Activated naive CD4-positive, alpha-beta T cell treated with anti-CD3 and anti-CD28 coated beads, Interleukin-2, amount 10 ng/mL, durations not matched to agents 7 days and 5 days (primary cell): ENCODE measurements at places on chromosomes 1 and 21.
A peak's percentile ranks its signal among the peaks of the same experiment; 100 is the strongest.

DNA sequence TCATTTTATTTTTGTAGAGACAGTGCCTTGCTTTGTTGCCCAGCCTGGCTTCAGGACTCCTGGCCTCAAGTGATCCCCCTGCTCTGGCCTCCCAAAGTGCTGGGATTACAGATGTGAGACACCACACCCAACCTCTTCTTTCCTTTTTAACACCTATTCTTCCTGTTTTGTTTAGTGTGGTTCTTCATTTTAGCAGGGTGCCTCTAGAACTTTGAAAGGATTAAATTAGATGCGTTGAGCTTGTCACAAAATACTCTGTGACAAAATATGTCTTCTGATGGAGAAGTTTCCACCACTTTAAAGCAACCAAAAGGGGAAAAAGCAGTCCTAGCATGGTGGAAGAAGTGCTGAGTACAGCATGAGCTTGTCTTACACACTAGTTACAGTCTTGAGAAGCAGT, 42.0 kb downstream of the CDC14A start:
- no peak for DNase-seq
- H3K27me3 ChIP-seq, result no peaks in the 10 kb centered on the region
- peak overlapping the region; percentile 7 for H3K4me3 ChIP-seq
- peaks cover 84% of the 10 kb centered on the region for H3K36me3 ChIP-seq
- H3K4me1 ChIP-seq, result peaks cover 98% of the 10 kb centered on the region

GRCh38 chr1:37472281-37472680, 2.1 kb upstream of the ZC3H12A start:
- no peak for DNase-seq
- H3K36me3 ChIP-seq, result peaks cover 23% of the 10 kb centered on the region
- H3K27ac ChIP-seq, result peak overlapping the region; percentile 67
- H3K4me3 ChIP-seq, result no peak overlapping the region

DNA sequence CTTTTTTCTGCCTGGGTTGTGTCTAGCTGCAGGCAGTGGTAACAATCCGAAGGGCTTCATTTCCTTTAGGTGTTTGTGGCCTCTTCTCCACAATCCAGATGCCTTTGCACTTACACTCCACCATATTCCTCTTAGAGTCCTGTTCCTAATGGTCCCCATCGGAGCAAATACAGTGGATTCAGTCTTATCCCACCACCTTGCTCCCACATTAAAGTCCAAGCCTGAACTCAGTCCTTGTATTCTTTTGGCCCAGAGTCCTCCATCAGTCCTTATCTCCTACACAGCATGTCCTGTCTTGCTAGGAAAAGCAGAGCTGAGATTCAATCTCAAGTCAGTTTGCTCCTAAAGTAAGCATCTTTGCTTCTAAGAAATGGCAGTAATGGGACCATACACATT, 8.8 kb downstream of the CYP2J2 start:
- H3K27ac ChIP-seq, result no peak overlapping the region
- peaks cover 6% of the 10 kb centered on the region for H3K4me1 ChIP-seq

DNA sequence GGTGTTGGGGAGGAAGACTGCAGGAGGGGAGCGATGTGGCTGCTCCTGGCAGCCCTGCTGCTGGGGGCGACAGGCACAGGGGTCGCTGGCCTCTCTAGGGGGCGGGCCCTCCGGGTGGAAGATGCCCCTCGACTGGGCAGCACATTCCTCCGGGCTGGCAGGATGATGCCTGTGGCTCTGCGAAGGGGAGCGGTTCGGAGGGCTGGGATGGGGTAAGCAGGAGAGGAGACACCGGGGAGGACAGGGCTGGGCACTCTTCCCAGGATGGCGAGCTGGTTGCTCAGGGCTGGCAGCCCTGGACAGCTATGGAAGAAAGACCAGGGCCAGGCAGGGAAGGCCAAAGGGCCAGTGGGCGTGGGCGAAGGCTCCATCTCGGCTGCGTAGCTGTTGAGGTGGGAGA, 12.8 kb downstream of the HEYL start:
- no peaks in the 10 kb centered on the region for H3K36me3 ChIP-seq
- H3K4me3 ChIP-seq, result no peak overlapping the region
- no peak for DNase-seq
- no peaks in the 10 kb centered on the region for H3K4me1 ChIP-seq
- H3K27me3 ChIP-seq, result peaks cover 32% of the 10 kb centered on the region

GRCh38 chr1:58780836-58781452, 2.9 kb downstream of the JUN start:
- H3K27me3 ChIP-seq, result peaks cover 37% of the 10 kb centered on the region
- no peak for DNase-seq
- H3K36me3 ChIP-seq, result peaks cover 23% of the 10 kb centered on the region
- H3K4me3 ChIP-seq, result no peak overlapping the region
- H3K4me1 ChIP-seq, result peaks cover 25% of the 10 kb centered on the region

DNA sequence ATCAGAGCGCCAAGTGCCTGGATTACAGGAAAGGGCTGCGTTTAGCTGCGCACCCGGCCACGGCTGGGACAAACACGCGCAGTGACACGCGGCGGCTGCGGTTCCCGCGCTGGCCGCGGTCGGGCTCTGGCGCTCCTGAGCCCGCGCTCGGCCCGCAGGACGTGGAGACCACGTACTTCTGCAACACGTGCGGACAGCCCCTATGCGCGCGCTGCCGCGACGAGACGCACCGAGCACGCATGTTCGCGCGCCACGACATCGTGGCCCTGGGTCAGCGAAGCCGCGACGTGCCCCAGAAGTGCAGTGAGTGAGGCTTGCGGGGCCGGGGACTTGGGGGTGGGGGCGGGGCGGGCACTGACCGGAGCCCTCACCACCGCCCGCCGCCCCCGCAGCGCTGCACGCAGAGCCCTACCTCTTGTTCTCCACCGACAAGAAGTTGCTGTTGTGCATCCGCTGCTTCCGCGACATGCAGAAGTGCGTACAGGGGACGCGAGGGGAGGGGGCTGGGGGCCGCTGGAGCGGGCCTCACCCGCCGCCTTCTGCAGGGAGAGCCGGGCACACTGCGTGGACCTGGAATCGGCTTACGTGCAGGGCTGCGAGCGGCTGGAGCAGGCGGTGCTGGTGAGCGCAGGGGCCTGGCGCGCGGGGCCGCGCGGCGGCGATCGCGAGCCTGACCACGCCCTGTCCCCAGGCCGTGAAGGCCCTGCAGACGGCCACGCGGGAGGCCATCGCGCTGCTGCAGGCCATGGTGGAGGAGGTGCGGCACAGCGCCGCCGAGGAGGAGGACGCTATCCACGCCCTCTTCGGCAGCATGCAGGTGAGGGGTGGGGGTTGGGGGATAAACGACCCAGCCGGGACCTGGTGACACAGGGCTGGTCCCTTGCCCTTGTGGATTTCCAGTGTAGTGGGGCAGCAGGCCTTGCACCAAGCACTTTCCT, 3.1 kb downstream of the RNF207 start:
- H3K27ac ChIP-seq, result no peak overlapping the region
- peak; percentile 39 for DNase-seq
- H3K4me1 ChIP-seq, result peaks cover 19% of the 10 kb centered on the region
- H3K36me3 ChIP-seq, result no peaks in the 10 kb centered on the region
- peak overlapping the region; percentile 21 for H3K4me3 ChIP-seq
